Breast epithelium (tissue), 4 donors: ENCODE measurements at places on chromosomes 3 and 15. TPM values are rescaled to one million over a fixed set of nuclear protein-coding genes. Genes with fewer than 3 reads are reported as not detected.

Gene NDN
- total RNA-seq = 41.6 TPM

GRCh38 chr3:16516695-16517481 lies 3.4 kb upstream of the RFTN1 start:
- no peak for DNase-seq

Gene ANKUB1
- total RNA-seq = not detected

DNA sequence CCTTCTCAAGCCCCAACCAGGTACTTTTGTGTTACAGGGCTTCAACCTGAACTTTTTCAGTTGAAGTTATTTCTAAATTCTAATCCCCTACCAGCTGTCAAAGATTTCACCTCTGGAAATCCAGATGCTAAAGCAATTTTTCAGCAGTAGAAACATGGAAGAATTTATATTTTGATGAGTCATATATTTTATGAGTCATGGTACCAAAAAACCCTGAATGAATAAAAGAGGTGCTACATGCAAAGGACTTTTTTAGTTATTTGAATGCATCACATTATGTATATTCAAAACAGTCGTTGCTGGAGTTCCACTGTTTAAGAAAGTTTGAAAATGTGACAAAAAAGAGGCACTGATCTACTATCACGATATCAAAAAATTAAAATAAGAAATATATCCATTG lies 96.0 kb upstream of the ZNF385D start:
- no peak for DNase-seq

DNA sequence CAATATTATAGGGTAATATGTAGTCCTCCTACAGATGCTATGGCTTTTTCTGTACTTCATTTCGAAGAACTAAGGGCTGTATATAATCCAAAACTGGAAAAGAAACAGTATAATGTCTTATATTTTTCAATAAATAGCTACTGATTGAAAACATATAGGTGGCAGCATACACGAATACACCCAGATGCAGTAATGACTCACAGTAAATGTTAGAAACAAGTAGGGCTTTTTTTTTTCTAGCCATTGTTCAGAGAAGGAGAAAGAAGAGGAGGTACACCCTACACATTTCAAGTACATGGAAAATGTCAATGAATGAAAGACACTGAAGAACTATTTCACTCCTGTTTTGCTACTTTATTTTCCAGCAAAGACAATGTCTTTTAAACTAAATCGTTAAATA lies 9.4 kb downstream of the DAZL start:
- DNase-seq = no peak

Gene HTR3E
- not detected for total RNA-seq

DNA sequence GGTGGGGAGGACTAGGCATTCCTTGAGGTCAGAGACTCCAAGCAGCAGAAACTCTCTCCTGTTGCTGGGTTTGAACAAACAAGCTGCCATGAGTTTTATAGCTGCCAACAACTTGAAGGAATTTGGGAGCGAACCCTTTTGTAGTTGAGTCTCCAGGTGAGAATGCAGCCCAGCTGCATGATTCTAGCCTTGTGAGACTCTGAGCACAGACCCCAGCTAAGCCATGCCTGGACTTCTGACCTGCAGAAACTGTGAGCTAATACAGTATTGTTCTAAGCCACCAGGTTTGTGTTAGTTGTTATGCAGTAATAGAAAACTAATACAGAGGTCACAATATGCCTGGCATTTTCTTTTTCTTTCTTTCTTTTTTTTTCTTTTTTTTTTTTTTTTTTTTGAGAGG lies 6.2 kb upstream of the TASOR start:
- DNase-seq = no peak

DNA sequence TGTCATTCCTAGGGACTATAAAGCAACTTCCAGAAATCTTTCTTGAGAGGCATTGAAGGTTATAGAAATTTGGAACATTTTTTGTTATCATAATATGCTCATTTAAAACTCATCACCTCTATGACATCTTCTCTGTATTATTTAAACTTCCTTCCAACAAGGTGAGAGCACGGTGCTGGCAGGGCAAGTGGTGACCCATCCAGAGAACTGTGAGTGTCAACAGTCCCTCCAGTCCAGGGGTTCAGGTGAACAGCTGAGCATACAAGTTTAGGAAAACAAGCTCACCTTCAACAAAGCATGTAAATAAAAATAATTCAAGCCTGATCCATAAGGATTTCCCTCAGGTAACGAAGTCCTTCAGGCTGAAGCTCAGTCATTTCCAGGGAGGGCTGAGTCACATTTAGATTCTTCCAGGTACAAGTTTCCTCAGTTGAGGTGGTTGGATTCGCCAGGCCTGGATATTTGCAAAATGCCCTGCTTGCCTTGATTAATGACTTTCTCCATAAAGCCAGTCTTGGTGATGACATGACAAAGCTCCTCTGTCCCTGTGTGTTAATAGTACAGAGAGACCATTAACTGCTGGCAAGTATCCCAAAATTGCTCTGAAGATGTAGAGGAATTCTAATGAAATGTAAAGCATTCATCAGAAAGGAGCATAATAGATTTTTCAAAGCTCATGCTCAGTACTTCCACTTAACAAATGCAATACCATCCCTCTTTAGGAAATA lies 263.6 kb upstream of the GADL1 start:
- DNase-seq = no peak

Gene PLSCR2
- 0.73 TPM for total RNA-seq

DNA sequence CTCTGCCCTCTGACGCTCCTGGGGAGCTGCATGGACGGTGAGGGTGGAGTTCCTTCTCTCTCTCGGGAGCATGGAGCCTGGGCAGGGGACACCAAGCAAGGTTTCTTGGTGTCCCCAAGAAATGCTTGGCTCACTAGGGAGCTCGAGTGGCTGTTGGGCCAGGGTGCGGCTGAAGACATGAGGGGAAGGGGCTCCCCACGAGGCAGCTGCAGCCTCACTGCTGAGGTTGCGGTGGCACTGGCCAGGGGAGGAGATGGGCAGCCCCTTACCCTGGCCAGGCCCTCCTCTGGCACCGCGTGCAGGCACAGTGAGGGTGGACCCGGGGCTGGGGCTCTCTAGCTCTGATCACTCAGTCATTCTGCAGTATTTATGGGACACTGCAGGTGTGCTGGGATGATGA lies 43.5 kb upstream of the SLC41A3 start:
- no peak for DNase-seq

DNA sequence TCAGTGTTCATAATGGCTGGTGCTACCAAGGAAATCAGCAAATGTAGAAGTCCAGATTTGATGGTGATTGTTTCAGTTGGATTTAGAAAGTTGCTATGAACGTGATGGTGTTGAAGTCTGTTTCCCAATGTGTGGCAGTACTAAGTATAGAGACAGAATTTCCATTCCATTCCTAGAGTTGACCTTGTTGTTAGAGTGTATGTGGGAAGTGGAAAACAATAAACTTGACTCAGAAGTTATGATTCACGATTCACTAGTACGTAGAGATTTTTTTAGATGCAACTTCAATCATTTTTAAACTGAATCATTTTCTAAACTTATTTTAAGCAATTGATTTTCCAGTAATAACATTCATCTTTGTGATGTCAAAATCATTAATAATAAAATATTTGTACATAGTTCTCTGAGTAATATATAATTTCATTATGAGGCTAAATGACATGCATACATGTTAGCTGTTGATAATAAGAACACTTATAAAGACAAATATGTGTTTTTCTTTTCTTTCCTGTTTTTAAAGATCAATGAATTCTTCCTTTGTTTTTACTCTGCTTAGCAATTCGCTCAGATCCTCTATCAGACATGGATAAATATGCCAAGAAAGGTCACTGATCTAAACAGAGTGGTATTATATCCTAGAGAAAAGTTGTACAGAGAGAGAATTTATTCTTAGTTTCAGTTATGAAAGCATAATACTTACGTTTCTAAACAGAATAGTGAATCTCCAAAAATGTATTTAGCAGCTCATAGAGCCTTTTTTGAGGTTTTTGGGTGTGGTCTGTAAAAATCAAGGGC lies 108.8 kb upstream of the GPR149 start:
- DNase-seq = no peak

GRCh38 chr15:48147358-48147757 lies 26.6 kb downstream of the SLC24A5 start:
- DNase-seq = no peak

- DNase-seq = no peak
These were observed 21.8 kb upstream of the KLF13 start for GRCh38 chr15:31304751-31305365.

Gene GABRG3
- total RNA-seq = 0.15 TPM

GRCh38 chr3:9508781-9509180 lies 44.8 kb downstream of the LHFPL4 start:
- no peak for DNase-seq

DNA sequence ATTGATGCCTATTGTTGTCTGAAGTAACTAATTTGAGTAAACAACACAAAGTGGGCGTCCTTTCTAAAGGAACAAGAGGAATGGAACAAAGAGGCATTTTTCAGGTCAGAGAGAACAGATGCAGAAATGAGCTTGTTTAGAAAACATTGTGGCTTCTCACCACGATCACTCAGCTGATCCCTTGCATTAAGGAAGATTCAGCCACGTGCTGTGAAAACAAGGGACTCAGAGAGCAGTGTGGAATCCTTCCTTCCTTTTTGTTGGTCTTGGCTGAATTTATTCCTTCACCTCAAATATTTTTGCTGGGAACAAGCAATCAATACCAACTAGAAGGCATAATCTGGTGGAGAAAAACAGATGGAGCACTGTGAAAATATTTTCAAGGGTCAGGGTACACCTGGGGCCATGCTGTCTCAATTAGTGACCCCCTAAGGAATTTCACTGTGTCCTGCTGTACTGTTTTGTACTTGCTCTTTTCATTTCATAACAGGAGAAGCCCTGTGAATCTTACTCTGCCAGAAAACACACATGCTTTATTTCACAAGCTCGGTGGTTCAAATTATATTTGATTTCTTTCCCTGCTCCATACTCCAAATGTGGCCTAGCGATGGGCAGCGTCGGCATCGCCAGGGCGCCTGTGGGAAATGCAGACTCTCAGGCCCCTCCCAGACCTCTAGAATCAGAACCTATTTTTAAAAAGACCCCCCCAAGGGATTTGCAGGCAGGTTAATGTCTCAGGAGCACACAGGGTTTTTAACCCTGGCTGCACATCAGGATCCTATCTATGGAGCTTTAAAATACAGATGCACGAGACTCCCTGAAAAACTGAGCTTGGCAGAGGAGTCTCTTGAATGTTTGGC lies 11.6 kb upstream of the SLC6A20 start:
- DNase-seq = no peak

Gene MKRN3
- total RNA-seq = not detected

GRCh38 chr3:63845215-63845614 lies 18.4 kb downstream of the THOC7 start:
- no peak for DNase-seq

DNA sequence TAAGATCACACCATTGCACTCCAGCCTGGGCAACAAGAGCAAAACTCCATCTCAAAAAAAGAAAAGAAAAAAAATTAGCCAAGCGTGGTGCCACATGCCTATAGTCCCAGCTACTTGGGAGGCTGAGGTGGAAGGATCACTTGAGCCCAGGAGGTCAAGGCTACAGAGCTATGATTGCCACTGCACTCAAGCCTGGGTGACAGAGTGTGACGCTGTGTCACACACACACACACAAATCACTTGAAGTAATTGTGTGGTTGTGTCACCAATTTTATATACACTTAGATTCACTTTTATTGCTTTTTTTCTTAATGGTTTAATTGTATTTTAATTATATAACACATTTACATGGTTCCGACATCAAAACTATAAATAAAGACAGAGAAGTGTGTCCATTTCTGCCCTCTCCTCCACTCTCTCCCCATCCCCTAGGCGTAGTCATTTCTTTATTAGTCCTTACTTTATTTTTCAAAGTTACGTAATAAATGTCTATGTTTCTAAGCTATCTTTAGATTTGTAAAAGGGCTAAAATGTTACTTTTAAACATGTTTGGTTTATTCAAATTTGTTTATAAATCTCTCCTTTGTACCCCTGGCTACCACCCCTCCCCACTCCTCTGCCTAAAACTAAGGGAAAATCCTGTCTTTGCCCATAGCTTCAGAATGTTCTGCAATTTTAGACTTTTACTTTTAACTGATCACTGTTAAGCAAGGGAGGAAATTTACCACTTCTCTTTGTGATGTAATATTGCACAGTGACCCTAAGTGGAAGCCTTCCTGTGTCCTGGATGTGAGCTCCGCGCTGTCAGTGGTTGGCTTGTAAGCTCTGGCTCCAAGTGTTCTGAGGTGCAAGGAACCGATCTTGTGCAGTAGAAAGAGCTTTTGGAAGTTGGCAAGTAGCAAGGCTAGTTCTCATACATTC lies 10.8 kb upstream of the VILL start:
- no peak for DNase-seq

- no peak for DNase-seq
These were observed 167.3 kb upstream of the NDN start for GRCh38 chr15:23854203-23854911.

Gene GRM2
- total RNA-seq = 1.3 TPM

DNA sequence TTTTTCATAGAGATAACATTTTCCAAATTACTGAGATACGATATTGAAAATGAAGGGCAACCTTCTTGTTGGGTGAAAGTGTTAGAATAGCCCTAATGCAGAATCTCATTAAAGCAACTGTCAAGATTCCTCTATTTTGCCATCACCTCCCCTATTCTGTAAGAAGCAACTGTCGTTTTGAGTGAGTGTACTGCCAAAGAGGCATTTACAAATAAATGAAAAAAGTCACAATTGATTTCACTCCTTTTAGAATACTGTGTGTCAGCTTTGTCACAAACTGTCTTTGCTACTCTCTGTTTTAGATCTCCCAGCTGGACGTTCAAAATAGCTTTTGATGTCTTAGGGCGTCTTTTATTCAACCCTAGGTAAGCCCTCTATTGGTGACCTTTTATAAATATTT lies 322.8 kb upstream of the NAALADL2 start:
- DNase-seq = no peak

Gene MYEF2
- total RNA-seq = 29.4 TPM

Gene COPB2
- total RNA-seq = 109 TPM

- DNase-seq = no peak
These were observed 13.7 kb upstream of the LIPC start for GRCh38 chr15:58418135-58418534.

DNA sequence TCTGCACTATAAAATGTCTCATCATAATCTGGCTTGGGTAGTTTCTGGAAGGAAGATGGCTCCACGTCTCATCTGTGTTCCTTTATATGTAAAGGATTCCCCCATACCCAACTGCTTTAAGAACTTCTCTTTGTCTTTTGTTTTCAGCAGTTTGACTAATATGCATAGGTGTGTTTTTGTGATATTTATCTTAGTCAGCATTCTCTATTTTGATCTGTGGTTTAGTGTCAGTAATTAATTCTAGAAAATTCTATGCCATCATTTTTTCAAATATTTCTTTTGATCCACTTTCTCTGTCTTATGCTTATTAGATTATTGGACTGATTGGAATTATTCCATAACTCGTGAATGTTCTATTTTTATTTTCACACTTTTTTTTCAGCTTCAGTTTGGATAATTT lies 286.3 kb upstream of the THRB start:
- DNase-seq = no peak

Gene GPR149
- total RNA-seq = not detected

DNA sequence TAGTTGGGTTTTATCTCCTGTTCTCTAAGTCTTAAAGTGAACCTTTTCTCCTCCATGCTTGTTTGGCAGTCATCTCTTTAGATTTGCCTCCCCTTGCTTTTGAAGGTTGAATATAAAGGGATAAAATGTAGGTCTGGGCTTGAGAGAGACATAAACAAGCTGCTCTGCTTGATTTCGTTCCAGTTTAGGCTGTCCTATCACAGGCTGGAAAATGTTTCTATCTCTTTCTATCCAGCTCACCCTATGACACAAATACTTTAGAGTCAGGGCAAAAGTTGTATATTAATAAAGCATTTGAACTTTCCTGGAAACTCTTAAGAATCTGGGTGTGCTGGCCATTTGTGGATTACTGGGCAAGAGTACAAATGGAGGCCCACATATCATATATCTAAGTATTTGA lies 29.5 kb upstream of the ZBBX start:
- DNase-seq = no peak

- DNase-seq = no peak
These were observed 10.3 kb upstream of the LRRC34 start for GRCh38 chr3:169822983-169823382.
